ENCODE measurements at places on chromosomes 1 and 21.

GRCh38 chr1:157307491-157307890, 169.3 kb upstream of the ETV3 start:
- DNase-seq = no peak

DNA sequence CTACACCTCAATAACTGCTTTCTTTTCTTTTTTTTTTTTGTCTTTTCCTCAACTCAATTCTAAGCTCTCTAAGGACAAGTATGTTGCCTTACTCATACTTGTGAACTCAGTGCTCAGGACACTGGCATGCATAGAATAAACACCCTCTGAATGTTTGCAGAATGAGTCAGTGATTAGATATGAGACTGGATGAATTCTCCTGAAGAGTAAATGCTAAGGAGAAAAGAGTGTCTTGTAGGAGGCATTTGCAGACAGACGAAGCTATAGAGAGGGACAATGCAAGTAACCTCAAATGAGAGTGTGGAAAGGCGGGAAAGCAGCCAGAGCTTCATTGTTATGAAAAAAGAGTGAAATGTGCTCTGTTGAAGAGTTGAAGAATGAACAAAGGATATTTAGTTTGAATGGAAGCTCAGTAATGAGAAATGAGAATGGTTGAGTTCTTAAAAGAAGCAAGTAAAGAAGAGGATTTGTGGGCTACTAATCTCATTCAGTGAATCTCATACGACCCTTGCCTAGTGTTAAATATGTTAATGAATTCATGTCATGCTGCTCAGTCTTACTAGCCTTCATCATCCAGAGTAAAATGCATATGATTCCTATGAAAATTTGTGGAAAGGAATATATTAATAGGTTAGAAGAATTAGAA, 166.1 kb upstream of the DPYD start:
- no peak for DNase-seq

DNA sequence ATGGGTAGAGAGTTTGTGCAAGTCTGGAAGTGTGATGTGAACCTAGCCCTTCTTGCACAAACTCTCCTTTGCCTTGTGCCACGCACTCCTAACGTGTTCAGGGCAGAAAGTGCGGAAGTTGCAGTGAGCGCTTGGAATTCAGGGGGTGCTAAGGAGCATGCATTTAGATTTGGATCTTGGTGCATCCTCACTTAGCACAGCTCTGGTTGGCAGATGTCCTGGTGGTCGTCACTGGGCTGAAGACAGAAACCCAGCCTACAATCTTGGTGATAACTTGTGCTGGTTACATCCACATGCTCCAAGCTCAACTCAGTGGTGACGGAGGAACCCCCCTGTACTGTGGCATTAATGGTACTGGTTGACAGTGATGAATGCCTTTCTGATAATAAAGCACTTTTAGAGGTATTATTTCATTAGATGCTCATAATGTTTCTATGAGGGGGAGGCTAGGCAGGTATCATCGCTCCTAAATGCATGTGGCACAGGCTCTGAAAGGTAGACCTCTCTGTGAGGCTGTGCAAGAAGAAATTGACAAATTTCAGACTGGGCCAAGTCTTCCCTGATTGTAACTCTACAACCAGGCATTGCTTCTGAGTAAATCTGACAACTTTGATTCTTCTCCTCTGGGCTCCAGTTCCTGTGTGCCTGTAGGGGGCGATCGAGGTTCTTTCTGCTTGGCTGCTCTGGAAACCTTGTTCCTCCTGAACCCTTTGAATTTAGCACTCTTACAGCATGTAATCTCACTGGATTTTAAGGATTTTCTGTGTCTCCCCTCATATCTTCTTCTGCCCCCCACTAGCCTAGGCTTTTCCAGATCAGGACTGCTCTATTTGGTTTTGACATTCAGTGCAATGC, 40.6 kb downstream of the MAPKAPK2 start:
- no peak for DNase-seq

DNA sequence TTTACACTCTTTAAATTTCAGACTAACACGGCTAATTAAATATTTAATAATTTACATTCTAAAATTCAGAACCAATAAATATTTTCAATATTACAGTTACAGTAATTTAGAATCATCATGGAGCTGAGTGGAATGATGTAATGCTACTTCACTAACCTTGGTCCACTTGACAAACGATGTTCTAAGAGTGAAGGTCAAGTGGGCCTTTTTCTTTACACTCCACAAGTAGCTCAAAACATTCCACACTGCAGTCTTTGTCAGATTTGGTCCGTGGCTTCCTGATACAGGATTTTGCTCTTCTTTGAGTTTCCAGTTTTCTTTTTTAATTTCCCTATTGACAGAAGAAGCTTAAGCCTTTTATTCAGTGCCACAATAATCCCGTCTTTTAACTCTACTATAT, 164.6 kb upstream of the NRIP1 start:
- DNase-seq = no peak

DNA sequence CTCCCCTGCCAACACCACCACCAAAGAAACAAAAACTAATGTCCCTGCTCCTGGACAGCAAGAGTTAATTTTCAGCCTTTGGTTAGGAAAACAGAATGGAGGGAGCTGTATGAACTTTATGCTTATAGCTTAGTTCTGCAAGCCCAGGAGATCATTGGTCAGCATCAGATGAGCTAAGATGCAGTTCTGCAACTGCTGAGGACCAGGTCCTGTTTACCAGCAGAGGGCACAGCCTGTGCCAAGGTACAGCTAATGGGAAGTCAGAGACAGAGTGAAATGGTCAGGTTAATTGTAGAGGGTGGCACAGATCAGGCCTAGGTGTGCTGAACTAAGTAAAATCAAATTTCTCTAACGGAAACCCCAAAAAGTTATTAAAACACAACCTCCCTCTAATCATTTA, 161.3 kb downstream of the ROR1 start:
- DNase-seq = no peak

DNA sequence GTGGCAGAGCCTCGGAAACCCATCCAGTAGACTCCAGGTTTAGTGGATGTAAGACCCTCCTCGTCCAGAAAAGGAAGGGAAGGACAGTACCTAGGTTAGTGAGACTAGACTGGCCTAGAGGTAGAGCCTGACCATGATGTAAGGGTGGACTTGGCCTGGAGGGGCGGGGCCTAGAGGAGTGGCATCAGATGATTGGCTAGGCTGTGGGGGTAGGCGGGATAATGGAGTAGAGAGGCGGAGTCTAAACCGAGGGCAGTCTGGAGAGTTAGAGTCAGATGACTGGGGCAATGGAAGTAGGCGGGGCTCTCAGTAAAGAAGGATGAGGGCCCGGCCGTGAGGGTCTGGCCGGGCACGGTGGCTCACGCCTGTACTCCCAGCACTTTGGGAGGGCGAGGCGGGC, 70.1 kb downstream of the EPHB2 start:
- no peak for DNase-seq

GRCh38 chr1:17168091-17168876, 36.6 kb upstream of the PADI1 start:
- DNase-seq = no peak

DNA sequence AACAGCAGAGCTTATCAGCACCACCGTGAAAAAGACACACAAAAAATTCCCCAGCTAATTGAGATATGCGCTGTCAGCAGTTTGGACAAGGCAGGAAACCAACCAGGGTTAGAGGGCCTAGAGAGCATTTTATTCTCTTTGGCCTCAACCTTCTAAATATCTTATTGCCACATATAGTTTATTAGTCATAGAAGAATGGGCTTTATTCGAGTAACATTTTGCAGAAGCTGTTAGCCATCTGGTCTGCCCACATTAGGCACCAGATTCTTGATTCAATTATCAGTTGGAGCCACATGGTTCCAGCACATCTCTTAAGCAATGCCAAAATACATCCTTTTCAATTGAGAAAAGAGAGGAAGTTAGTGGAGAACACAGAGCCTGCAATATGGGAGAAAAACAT, 109.9 kb upstream of the CXADR start:
- no peak for DNase-seq

DNA sequence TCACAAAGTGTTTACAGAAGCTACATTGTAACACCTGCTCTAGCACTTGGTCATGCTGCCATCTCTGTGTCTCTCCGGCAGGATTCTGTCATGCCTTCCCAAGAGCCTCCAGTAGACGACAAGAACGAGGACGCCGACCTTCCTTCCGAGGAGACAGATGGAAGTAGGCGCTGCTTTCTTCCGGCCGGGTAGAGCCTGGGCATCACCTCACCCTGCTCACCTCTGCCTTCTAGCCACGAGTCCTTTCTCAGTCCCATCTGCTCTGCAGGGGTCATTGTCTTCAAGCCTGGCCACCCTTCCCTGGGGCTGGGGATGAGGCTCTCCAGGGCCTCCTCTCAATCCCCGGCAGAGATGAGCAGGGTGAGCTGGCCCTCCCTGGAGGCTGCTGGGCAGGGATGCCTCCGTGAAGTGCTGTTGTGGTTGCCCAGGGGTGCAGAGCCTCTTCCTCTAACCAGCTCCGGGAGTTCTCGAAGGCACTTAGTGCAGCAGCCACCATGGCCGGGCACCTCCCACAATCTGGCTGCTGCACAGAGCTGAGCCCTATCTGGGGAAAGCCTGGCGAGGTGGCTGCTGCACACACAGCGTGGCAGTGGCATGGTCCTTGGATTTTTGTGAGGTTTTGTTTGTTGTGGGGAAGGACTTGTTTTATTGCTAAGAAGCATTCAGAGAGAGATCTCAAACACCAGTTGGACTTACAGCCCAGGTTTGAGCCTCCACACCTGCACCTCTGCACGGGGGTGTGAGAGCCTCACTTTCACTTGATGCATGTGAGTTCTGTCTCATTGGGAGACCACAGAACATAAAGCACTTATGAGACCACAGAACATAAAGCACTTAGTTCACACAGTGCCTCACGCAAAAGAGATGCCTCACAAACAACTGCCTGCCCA, 48.4 kb downstream of the FAAP20 start:
- no peak for DNase-seq

GRCh38 chr21:46600978-46601377, 3.9 kb downstream of the S100B start:
- DNase-seq = no peak

DNA sequence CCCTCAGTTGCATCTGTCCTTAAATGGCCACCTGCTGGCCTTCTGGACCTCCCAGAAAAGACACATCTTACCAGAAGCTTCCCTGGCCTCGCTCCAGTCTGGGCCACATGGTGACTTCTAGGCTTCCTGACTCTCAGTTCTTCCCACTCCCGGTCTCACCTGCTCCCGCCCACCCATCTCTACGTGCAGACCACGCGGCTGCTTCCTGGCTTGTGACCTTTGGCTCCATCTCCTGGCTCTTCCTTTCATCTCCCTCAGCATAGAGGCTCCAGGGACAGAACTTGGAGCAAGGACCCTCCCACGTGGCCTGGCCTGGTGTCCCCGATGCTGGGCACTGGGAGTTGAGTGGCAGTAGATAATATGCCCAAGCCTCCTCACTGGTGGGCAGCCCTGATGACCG, 124.9 kb upstream of the IRF2BP2 start:
- DNase-seq = no peak

DNA sequence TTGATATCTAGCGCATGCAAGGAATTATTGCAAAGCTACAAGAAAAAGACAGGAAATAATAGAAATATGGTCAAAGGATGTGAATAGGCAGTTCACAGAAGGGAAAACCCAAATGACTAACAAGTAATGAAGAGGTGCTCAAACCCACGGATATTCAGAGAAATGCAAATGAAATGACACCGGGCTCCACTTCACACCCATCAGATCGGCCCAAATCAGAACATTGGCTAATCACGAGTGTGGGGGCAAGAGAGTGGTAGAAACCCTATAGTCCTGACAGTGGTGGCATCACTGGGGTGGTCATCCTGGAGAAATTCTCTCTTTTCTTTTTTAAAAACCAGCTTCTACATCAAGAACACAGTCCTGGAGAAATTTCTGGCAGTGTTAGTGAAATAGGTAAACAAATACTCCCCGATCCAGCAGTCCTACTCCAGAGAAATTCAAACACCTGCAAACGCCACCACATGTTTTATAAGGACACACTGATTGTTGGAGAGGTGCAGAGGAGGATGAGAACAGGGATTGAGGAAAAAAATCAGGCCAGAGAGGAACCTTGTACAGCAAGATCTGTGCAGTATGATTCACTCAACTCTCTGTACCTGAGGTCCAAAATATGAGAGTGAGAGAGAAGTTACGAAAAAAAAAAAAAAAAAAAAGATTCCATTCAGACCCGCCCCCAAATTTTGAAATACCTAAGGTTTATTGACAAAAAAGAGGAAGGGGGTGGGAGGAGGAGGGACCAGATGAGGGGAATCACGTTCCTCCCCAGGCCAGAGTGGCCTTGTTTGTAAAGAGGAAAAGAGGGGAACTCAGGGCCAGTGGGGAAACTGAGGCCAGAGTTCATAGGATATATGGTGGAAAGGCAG, 9.2 kb upstream of the TNFRSF1B start:
- DNase-seq = no peak

DNA sequence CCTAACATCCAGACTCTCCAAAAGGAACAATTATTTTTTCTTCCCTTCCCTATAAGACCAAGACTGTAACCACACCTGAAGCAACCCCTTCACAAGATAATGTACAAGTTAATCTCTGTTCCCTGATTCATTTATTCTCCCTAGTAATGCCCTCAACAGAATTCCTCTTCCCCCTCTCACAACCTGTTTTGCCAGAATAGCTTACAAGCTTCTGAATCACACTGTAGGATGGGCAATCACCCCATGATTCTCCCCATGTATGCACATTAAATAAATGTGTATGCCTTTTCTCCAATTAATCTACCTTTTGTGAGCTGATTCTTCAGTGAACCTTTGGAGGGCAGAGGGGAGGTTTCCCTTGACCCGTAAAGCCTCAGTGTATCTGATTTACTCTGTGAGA, 20.9 kb upstream of the RNF11 start:
- DNase-seq = no peak
